ENCODE measurements at places on chromosomes 11 and 22.

GRCh38 chr11:120715239-120715638 is 203.7 kb downstream of the GRIK4 start:
- peak; percentile 50 for DNase-seq

DNA sequence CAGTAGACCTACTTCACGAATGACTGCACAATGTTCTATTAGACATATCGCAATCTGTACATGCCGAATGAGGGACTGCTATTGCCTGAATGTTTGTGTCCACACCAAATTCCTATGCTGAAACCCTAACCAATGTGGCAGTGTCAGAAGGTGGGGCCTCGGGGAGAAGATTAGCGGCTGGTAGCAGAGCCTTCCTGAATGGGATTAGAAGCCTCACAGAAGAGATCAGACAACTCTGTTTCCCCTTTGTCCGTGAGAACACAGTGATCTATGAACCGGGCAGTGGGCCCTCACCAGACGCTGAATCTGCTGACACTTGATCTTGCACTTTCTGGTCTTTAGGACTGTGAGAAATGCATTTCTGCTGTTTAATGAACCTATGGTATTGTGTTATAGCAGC is 33.1 kb downstream of the LRFN4 start:
- DNase-seq, result peak; percentile 67

GRCh38 chr11:34891611-34892010 is 24.6 kb downstream of the APIP start:
- DNase-seq, result no peak

GRCh38 chr11:68865241-68865640 is 23.5 kb upstream of the CPT1A start:
- DNase-seq, result no peak

DNA sequence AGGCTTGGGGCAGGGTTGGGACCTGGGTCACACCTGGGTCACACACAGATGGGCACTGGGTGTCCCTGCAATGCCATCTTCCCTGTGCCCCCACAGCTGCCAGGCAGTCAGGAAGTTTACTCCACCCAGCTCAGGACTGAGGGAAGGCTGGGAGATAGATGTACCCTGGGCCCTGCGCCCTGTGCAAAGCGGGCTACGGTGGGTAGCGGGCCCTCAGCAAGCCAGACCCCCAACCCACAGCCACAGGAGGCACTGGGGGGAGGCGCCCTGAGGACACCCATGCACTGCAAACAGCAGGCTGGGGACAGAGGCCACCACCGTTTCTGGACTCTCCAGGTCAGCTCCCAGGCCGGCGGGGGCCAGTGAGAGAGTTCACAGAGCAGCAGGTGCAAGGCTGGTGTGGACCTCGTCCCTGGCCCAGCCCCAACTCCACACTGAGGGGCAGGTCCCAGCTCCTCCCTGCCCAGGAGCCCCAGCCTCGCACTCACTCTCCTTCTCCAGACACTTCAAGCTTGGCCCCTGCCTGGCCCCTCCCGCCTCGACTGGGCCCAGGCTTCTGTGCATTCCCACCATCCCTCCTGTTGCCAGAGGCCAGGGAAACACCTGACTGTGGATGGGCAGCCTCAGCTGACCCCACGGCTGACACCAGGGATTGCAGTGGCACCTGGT is 4.9 kb downstream of the DUSP8 start:
- no peak for DNase-seq

DNA sequence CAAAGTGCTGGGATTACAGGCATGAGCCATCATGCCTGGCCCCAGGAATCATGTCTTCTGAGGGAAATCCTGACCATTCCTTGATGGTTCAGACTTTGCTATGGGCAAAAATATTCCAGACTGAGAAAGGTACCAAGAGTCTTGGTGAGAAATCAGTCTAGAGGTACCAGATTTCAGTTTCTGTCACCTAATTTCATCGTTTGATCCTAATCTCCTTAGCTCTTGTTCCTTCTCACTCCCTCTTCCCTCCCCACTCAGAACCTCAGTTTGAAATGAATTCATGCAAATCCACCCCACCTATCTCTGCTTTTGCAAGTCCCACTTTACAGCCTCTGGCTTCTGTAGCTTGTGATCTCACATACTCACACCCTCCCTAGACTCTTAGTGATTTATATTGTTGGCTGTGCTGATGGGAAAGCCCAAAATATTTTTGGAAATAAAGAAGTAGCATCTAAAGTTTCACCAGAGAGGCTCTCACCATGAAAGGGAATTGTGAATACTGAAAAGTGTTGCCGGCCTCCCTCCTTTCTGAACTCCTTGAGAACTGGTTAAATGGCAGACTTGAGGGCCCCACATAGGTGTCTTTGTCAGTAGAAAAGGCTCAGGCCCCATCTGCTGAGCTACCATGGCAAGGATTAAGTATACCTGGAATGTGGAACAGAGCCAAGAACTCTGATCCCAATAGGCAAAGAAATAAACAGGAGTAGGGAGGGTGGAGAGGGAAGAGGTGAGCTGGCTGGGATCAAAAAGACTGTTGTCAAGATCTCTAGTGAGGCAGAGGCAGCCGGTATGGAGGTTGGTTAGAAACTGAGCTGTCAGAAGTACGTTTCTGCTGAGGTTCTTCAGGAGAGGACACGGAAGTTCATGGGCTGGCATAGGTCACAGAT is 190.5 kb upstream of the MTMR2 start:
- DNase-seq, result peak; percentile 52

GRCh38 chr22:26436903-26437515 is 7.9 kb downstream of the ASPHD2 start:
- no peak for DNase-seq

GRCh38 chr22:50620593-50621355 is 7.2 kb downstream of the ARSA start:
- DNase-seq, result peak; percentile 86

GRCh38 chr11:47510209-47510608 is 42.7 kb downstream of the CELF1 start:
- no peak for DNase-seq

DNA sequence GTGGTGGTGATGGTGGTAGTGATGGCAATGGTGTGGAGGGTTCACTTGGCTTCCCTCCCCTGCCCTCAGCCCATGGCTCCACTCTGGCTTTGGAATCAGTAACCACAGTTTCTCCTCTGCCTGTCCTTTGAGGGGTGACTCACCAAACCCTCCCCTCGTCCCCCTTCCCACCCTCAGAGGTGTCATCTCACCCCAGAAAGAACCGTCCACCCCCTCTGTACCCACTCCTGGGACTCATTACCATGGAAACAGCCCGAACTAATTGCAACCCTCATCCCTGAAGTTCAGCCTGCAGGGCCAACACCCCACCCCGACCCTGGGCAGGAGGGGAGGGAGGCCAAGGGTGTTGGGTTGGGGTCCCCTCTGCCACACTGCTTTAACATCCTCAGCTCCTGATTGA is 26.6 kb downstream of the PHLDB1 start:
- no peak for DNase-seq
